ENCODE measurements at places on chromosomes 6 and 20.

DNA sequence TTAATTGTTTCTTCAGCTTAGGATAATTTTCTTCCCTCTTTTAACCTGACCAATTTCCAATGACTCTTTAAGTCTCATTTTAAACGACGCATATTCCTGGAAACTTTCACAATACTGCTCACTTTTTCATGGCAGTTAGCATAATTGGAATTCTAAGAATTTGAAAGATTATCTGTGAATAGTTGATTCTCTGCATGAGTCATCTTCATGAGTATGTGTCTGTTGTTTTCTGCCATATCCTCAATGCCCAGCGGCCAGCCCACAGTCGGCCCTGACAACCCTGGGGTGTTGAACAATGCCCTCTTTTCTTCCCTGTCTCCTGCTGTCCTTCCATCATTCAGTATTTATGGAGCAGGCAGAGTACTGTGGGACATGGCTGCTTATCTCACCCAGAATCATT lies 554.2 kb downstream of the CDH26 start:
- peak; percentile 80 for DNase-seq

- no peak for DNase-seq
These were observed 84.3 kb downstream of the MOXD1 start for GRCh38 chr6:132316970-132317369.

DNA sequence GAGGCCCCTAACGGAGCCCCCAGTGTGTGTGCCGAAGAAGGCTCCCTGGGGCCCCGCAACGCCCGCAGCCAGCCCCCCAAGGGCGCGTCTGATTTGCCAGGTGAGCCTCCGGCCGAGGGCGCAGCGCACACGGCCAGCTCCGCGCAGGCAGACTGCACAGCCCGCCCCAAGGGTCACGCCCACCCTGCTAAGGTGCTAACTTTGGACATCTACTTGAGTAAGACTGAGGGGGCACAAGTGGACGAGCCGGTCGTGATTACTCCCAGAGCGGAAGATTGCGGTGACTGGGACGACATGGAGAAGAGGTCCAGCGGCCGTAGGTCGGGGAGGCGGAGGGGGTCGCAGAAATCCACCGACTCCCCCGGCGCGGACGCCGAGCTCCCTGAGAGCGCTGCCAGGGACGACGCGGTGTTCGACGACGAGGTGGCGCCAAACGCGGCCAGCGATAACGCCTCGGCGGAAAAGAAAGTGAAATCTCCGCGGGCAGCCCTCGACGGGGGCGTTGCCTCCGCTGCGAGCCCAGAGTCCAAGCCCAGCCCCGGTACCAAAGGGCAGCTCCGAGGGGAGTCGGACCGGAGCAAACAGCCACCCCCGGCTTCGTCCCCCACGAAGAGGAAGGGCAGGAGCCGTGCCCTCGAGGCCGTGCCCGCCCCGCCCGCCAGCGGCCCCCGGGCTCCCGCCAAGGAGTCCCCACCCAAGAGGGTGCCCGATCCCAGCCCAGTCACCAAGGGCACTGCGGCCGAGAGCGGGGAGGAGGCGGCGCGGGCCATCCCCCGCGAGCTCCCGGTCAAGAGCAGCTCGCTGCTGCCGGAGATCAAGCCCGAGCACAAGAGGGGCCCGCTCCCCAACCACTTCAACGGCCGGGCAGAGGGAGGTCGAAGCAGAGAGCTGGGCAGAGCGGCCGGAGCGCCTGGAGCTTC lies 117.0 kb downstream of the RTN4IP1 start:
- DNase-seq, result peak; percentile 38

- peak; percentile 52 for DNase-seq
These were observed 12.6 kb upstream of the DST start for GRCh38 chr6:56655249-56655648.

DNA sequence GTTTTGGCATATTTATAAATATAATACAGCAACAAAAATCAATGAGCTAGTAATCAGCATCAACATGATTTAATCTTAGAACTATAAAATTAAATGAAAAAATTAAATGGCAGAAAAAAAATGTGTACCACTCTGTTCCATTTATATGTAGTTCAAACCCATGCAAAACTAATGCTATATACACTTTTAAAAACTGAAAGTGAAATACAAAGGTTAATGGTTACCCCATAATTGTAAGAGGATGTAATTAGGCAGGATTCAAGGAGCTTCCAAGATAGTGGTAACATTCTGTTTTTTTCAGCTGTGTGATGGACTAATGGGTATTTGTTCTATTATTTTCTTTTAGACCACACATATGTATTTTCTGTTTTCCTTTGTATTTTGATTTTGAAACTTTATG lies 492.1 kb downstream of the UTRN start:
- no peak for DNase-seq

GRCh38 chr20:2815242-2815900 lies 584 bp downstream of the C20orf141 start:
- no peak for DNase-seq

DNA sequence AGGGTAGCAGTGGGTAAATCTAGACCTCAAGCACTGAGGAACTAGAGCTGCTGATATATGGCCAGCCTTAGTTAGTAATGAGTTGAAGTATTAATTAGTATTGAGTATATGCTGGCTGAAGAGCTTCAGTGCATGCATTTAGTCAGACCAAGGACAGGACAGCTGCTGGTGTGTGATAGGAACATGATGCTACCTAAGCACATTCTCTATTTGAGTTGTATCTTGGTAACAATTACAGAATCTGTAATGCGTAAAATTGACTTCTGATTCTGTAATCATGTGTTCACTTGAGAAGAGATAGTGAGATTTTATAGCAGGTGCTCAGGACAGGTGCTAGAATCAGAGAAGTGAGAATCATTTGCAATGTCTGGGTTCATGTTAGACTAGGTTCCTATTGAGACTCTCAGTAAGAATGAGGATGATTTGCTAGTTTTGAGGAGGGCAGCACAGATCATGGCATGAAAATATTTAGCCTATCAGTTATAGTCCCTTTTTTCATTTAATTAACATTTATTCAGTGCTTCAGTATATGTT lies 369.4 kb upstream of the HS3ST5 start:
- DNase-seq, result no peak

- DNase-seq, result no peak
These were observed 38.3 kb upstream of the LOC128125822 start for GRCh38 chr6:63533952-63534351.

DNA sequence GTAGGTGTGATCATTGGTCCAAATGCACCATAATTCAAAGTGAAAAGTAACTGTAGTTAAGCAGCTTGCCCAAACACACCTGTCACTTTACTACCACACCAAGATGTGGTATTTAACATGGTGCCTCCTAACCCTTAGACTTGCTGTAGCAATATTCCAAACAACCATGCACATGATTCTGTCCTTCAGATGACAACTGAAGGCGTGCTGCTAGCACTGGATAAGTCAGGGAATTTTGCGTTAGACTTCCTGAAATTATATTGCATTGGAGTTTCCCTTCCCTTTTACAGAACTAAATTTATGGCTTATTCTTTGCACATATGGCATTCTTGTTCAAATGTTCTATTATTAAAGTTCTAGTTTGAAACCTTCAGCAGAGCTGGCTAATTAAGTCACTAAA lies 106.2 kb downstream of the ARHGAP18 start:
- no peak for DNase-seq

- DNase-seq, result no peak
These were observed 54.1 kb downstream of the ATXN1 start for GRCh38 chr6:16706911-16707783.

DNA sequence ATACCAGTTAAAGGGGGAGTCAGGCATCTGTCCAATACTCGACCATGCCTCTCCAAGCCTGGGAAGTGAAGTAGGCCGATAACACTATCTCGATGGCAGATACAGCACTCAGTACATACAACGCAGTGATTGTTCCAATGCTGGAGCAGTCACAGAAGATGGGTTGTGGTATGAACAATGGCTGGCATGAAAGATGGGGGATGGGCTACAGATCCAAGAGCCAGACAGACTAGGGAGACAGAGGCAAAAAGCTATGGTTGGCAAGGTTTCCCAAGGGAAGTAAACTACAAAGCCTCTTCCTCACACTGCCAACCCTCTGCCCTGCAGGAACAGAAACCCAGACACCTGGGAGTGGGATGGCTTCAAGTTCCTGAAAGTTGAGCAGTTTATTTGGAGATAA lies 19.2 kb downstream of the FKBP1A start:
- DNase-seq, result no peak

DNA sequence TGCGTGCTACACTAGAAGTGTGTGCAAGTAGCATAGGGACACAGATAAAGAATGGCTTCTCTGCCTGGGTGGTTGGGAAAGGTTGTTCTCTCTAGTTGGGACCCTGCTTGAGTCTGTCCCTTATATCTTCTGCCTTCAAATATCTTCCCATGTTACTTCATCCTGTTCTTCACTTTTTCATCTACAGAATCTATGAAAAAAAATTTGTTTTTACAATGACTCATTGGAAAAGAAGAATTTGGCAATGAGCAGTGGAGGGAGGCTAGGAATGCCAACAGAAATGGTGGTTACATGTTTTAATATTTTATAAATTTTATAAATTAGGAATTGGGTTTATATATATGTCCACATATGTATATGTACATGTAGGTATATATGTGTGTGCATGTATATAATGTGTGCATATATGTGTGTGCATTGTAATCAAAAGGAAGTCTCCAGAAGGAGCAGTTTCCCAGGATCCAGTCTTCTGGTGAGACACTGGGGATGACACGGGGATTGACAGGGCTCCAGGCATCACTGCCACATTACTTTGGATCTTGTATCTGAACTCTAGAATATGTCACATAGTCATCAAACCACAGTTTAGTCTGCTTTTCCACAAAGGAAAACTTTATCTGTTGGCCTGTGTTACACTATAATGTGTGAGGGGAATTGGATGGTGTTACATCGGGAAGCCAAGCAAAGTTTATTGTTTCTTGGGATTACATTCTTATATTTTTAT lies 75.3 kb upstream of the RIPOR2 start:
- DNase-seq, result peak; percentile 55

DNA sequence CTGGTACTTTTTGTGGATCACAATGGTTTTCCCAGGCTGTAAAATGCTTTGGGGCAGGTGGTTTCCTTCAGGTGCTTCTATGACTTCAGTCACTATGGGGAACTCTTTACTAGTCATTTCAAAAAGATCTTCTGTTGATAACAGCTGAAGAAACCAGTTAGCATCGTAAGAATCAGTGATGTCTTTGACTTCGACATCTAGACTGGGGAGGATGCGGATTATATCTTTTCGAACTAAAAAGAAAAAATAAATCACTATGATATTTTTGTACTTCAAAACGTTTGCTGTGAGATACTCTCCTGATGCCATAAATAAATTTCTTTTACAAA lies 87.2 kb downstream of the THEMIS start:
- no peak for DNase-seq

- DNase-seq, result no peak
These were observed 138.6 kb downstream of the ERMARD start for GRCh38 chr6:169890049-169890448.

Measured in AG10803 (cell line).